Peyer's patch (tissue), 4 donors: ENCODE measurements at places on chromosomes 7 and 10. TPM values are rescaled to one million over a fixed set of nuclear protein-coding genes. Genes with fewer than 3 reads are reported as not detected.

The FAM25A gene
- not detected for total RNA-seq

The TNS3 gene
- 79.5 TPM for total RNA-seq

The KIFBP gene
- total RNA-seq, result 19.2 TPM

The DRGX gene
- not detected for total RNA-seq

The DGKI gene
- total RNA-seq, result 0.19 TPM

The PAPOLB gene
- not detected for total RNA-seq

The TMEM254 gene
- 7.4 TPM for total RNA-seq

The CLRN3 gene
- total RNA-seq, result 7.4 TPM

DNA sequence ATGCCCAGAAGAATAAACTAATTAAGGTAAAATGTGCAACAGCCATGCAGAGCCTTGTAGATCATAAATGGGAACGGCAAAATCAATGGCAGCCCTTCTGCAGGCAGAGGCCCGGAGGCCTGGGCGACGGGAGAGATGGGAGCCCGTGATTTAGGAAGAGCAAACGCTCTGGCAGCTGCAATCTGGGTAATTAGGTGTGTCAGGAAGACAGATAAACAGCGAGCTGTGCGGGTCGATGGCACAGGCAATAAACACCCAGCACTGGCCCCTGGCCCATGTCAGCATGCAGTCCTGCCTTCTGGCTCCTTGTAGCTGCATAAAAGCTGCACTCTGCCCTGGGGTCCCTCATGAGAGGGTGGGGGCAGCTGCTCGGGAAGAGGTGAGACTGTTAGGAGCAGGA, 78.0 kb downstream of the GOLGA7B start:
- no peaks in the 10 kb centered on the region for H3K4me1 ChIP-seq
- H3K4me3 ChIP-seq, result no peak overlapping the region
- no peaks in the 10 kb centered on the region for H3K36me3 ChIP-seq
- H3K27me3 ChIP-seq, result no peaks in the 10 kb centered on the region
- H3K27ac ChIP-seq, result no peak overlapping the region

GRCh38 chr10:110171032-110171431, 36.4 kb upstream of the MXI1 start:
- H3K4me3 ChIP-seq, result no peak overlapping the region
- H3K27me3 ChIP-seq, result no peaks in the 10 kb centered on the region
- no peak for DNase-seq
- H3K27ac ChIP-seq, result no peak overlapping the region
- no peaks in the 10 kb centered on the region for H3K4me1 ChIP-seq

DNA sequence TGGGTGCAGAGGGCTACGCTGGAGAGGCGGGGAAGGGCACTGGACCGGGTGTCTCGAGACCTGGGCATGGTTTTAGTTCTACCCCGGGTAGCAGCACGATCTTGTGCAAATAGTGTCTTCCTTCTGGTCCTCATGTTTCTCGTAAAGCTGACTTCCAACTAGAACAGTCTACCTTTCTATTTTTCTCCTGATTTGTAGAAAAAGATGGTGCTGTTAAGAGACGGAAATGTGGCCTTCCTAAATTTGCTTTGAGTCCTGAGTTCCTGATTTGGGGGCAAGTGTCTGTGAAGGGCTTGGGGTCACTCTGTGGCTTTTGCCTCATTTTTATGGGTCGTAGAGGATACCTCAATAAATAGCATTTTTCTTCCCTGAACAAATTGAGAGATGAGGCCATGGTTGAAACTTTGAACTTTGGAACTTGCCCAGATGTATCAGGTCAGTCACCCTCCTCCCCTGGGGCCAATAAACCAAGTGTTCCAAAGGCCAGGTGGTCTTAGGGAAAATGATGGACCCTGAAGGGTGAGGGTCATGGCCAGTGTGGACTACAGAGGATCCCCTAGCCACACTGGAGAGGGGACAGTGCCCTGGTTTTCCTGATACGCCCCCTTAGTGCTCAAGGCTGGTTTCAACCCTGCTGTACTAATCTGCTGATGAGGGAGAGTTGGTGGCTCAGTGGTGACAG, 45.2 kb downstream of the GRK5 start:
- H3K27ac ChIP-seq, result peak overlapping the region; percentile 80
- no peaks in the 10 kb centered on the region for H3K27me3 ChIP-seq
- DNase-seq, result no peak
- H3K4me1 ChIP-seq, result peaks cover 8% of the 10 kb centered on the region
- H3K36me3 ChIP-seq, result no peaks in the 10 kb centered on the region
- no peak overlapping the region for H3K4me3 ChIP-seq

GRCh38 chr10:15847481-15847880, 12.8 kb downstream of the MINDY3 start:
- H3K4me3 ChIP-seq, result no peak overlapping the region
- no peak overlapping the region for H3K27ac ChIP-seq
- no peaks in the 10 kb centered on the region for H3K4me1 ChIP-seq

DNA sequence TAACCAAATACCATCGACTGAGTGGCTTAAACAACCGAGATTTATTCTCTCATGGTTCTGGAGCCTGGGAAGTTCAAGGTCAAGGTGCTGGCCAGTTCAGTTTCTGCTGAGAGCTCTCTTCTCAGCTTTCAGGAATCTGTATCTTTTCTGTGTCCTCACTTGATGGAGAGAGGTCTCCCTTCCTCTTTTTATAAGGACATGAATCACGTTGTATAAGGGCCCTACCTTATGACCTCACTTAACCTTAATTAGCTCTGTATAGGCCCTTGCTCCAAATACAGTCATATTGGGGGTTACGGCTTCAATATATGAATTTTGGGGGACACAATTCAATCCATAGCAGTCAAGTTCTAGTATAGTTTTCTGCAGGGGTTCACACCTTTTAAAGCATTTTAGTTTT, 135.2 kb upstream of the ADO start:
- H3K4me1 ChIP-seq, result no peaks in the 10 kb centered on the region
- no peak overlapping the region for H3K27ac ChIP-seq
- H3K36me3 ChIP-seq, result no peaks in the 10 kb centered on the region

DNA sequence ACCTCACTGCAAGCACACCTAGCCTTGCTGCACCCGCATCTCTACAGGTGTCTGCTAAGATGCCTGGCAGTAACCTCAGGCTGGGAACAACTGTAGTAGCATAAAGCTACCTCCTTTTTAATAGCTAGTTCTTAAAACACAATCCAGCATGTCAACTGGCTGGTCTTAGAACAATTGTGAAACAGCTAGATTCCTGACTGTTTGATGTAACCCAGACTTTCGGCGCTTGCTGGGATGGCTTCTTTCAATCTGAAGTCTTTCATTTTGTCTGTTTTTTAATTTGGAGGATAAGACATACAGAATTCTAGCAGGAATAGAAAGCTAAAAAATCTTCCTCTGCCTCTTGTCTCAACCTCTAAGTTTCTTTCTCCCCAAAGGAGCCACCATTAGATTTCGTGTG, 59.8 kb downstream of the GSDME start:
- H3K27me3 ChIP-seq, result no peaks in the 10 kb centered on the region
- no peaks in the 10 kb centered on the region for H3K36me3 ChIP-seq
- H3K4me3 ChIP-seq, result no peak overlapping the region
- no peak overlapping the region for H3K27ac ChIP-seq

DNA sequence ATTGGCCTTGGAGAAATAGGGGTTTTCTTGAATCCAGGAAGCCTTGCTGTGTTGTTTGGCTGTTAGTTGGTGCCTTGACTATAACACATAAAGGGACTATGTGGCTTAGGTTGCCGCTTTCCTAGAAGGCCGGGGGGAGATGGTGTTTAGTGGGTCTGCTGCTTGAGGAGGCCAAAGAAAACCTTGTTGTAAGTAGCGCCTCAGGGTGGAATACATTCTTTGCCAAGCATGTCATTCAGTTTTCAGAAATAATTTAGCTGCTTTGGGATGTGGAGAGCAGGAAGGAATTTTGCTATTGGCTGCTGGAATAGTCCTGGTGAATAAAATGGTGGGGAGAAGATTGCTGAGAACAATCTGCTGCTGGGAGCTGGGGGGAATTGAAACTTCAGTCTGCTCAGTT, 132.9 kb upstream of the WNT16 start:
- no peaks in the 10 kb centered on the region for H3K4me1 ChIP-seq
- H3K27me3 ChIP-seq, result no peaks in the 10 kb centered on the region
- H3K4me3 ChIP-seq, result no peak overlapping the region
- no peak overlapping the region for H3K27ac ChIP-seq
- no peak for DNase-seq

- no peaks in the 10 kb centered on the region for H3K36me3 ChIP-seq
- H3K27me3 ChIP-seq, result no peaks in the 10 kb centered on the region
- no peak overlapping the region for H3K4me3 ChIP-seq
- H3K4me1 ChIP-seq, result no peaks in the 10 kb centered on the region
- H3K27ac ChIP-seq, result no peak overlapping the region
Observed at GRCh38 chr10:9449530-9449929, 1395.0 kb downstream of the GATA3 start.

DNA sequence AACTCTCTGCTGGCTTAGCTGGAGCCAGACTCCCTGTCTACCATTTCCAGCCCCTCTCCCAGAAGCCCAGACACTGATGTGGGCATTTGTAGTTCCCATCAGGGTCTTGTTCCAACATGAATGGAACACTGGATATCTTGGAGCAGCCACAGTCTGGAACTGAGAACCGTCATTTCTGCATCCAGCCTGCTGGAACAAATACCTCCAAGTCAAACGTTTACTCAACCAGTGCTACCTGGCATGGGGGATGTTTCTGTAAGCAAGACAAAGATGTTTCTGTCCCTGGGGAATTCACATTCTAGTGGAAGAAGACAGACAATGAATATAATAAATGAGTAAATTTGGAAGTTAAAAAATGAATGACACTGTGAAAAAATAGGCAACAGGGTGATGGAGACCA, 70.8 kb upstream of the ZNF438 start:
- H3K27ac ChIP-seq, result no peak overlapping the region
- H3K4me3 ChIP-seq, result no peak overlapping the region
- H3K4me1 ChIP-seq, result no peaks in the 10 kb centered on the region
- no peaks in the 10 kb centered on the region for H3K36me3 ChIP-seq
- no peak for DNase-seq

GRCh38 chr10:132679640-132680039, 106.3 kb downstream of the NKX6-2 start:
- no peak overlapping the region for H3K4me3 ChIP-seq
- H3K27ac ChIP-seq, result no peak overlapping the region
- no peaks in the 10 kb centered on the region for H3K27me3 ChIP-seq
- H3K4me1 ChIP-seq, result no peaks in the 10 kb centered on the region
